ENCODE measurements at places on chromosomes 3 and 15.
A peak's percentile ranks its signal among the peaks of the same experiment; 100 is the strongest.

GRCh38 chr3:12559520-12559919 is 2.6 kb downstream of the MKRN2 start:
- DNase-seq, result no peak

DNA sequence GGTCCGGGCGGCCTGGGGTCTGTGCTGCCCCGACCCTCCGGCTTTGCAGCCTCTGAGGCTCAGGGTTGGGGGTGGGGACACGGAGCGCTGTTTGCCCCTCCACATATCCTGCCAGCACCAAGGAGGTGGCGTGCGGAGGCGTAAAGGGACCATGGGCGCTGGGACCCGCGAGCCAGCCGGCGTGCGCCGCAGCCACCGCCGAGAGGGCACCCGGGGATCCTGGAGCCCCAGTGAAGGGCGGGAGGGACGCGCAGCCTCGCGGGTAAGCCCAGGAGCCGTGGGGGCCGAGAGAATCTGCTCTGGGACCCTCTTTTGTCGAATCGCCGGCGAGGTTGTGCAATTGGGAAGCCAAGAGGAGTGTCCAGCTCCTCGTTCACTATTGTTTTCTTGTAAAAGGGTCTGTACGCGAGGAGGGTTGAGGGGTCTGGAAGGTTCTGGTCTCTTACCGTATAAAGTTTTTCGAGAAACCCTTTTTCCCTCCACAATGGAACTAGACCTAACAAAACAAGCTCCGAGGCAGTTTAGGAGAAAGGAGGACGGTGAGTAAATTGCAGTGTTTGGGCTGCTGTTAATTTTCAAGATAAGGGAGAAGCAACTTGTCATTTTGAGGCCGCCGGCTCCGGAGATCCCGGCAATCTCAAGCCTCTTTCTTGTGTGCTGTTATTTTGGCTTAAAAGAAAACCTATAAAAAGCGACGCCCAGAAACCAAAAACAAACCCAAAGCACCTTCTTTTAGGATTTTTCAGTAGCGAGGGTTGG is 29.9 kb upstream of the ST3GAL6 start:
- peak; percentile 27 for DNase-seq

GRCh38 chr3:115792206-115792955 is 169.1 kb downstream of the GAP43 start:
- peak; percentile 75 for DNase-seq

DNA sequence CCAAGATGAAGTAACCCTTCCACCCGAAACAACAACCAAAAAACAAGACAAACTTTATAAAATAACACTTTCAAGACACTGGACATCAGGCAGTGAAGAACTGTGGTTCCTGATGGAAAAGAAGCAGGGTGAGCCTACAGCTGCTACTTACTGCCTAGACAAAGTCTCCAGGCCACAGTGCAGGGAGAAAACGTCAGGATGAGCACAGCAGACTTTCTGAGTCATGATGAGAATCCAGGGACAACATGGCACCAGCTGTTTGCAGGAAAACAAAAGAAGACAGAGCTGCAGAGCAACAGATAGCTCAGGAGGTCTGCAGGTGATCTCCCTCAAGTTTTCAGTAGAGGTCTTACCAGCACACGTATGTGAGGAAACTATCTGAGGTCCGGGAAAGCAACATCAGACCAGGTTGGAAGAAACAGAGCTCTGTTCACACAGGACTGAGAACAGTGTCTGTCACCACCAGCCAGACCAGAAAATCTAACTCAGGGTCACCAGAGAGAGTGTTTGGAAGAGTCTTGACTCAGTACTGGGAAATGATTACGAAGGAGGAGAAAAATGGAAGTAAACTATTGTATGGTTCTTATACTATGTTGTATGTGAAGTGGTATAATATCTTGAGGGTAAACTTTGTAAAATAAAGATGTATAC is 108.9 kb downstream of the ANO10 start:
- no peak for DNase-seq

GRCh38 chr15:73786538-73786937 is 33.4 kb upstream of the INSYN1 start:
- no peak for DNase-seq

DNA sequence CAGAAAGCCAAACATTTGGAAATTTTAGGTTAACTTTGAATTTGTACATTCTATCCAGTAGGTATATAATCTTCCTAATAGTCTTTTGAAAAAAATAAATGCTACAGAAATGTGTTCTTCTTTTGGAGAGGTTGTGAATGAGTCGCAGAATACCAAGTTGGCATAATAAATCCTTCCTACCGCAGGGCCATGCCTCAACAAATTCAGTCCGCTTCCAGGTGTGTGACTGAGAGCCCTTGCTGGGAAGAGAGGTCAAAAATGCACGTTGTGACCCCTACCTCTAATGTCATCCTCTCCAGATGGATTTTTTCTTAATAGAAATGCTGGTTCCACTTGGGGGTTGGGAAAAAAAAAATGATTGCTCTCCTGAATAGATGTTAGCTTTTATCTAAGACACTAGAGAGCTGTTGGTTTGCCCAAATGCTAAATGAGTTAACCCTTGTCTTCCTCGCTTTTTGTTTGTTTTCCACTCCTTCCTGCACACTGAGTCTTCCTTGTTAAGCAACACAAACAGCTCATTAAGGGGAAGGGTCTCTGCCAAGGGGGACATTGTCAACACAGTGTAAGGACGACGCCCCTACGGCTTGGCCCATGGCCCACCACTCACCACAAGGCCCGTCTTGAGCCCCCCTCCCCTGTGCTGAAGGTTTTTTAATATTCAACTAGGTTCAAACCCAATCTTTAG is 33.9 kb downstream of the RLBP1 start:
- DNase-seq, result no peak

DNA sequence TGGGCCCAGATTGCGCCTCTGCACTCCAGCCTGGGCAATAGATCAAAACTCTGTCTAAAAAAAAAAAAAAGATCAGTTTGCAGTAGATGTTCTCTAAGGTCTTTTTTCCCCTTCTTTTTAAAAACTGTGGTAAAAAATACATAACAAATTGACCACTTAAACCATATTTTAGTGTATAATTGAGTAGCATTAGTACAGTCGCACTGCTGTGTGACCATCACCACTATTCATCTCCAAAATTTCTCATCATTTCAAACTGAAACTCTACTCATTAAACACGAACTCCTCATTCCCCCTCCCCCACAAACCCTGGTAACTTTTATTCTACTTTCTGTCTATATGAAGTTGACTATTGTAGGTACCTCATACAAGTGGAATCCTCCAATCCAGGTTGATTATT is 160.3 kb downstream of the PEX5L start:
- DNase-seq, result no peak

DNA sequence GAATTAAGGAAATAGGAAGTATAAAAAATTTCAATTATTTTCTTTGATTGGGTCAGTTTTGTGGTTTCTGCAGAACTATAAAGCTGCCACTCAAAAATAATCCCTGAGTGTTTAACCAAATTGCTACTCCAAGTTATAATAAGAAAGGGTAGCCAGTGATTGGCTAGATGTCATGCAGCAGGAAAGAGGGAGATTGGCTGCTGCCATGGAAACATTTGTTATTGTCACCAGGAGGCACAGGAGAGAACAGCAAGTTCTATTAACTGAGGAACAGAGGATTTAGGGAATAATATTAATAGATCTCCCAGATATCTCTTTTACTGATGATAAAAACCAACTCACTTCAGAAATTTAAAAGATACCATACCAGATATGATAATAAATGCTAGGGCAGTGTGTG is 42.6 kb downstream of the CLDN1 start:
- DNase-seq, result no peak

DNA sequence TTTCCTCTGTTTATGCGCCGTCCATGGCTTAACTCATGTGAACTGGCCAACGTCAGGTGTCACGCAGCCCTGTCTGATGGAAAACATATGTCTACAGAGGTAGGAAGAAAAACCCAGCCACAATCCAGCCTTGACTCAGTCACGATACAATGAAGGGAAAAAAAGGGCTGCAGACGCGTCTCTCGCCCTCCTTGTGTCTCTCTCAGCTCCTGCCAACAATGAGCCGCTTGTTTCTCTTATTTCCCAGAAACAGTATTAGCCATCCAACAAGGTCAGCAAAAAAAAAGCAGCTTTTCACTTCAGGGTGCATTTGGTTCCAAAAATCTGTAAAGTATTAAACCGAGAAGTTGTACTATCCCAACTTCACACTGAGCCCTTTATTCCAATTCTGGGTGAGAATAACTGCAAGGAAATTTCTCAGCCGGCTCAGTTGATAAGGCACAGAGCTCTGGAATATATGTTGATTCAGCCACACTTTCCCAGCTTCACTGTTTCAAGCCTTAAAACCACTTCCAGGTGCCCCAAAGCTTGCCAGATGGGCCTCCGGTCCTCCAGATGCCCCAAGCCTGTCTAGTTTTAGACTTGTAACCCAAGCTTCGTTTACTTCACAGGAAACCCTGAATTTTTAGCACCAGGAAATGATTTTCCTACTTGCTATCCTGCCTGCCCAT is 79.4 kb downstream of the TM4SF4 start:
- DNase-seq, result no peak

- no peak for DNase-seq
These were observed 55.1 kb upstream of the SPRED1 start for GRCh38 chr15:38197553-38197952.

DNA sequence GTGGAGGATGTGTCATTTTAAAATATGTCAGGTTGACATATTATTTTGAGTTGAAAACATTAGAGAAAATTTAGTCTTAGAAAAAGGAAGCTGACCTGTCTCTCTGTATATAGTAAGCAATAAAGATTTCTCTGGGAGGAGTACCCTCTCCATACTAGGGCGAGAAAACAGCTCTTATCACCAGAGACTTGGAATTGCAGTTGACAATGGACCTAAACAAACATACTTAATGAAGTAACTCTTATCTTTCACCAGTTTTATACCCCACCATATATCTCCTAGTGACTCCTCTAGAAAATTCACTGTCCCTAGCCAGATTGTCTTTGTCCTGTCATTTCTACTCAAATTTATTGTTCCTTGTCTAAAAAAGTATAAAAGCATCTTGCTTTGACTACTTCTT is 7.2 kb upstream of the GATM start:
- DNase-seq, result no peak

- DNase-seq, result no peak
These were observed 21.6 kb upstream of the SLC6A20 start for GRCh38 chr3:45817831-45818522.

- DNase-seq, result no peak
These were observed 65.8 kb upstream of the FLNB start for GRCh38 chr3:57942388-57942787.

- no peak for DNase-seq
These were observed 98.9 kb downstream of the LSM3 start for GRCh38 chr3:14277557-14277956.

GRCh38 chr15:43515741-43516140 is 1.7 kb upstream of the MAP1A start:
- no peak for DNase-seq

DNA sequence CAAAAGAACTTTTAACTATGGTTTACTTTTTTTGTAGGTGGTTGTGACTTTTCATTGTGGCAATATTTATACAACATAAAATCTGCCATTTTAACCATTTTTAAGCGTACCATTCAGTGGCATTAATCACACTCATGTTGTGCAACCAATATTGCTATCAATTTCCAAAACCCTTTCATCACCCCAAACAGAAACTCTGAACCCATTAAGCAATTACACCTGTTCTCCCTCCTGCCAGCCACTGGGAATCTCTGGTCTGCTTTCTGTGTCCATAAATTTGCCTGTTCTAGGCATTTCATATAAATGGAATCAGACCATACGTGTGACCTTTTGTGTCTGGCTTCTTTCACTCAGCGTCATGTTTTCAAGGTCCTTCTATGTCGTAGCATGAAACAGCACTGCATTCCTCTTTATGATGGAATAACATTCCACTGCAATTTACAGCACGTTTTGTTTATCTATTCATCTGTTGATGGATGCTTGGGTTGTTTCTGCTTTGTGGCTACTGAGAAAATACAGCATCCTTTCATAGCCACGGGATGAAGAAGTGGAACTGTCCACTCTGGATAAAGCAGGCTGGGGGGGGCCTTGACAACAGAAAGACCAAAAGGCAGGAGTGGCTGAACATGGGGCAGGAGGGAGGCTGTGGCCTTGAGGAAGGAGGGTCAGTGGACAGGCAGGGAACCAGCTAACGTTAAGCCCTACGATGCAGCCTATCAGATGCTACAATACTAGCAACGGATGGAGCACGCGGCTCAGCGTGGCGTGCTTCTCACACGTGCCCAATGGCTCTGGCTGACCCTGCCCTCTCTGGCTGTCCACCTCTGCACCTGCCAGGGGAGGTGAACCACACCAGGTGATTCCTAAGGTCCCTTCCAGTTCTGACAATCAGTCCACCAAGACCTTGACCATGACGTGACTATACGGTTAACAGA is 110.9 kb downstream of the SEC22A start:
- no peak for DNase-seq

- no peak for DNase-seq
These were observed 1.9 kb downstream of the ROBO1 start for GRCh38 chr3:79765911-79766310.

- no peak for DNase-seq
These were observed 191.9 kb upstream of the IL12A start for GRCh38 chr3:159796744-159797143.

DNA sequence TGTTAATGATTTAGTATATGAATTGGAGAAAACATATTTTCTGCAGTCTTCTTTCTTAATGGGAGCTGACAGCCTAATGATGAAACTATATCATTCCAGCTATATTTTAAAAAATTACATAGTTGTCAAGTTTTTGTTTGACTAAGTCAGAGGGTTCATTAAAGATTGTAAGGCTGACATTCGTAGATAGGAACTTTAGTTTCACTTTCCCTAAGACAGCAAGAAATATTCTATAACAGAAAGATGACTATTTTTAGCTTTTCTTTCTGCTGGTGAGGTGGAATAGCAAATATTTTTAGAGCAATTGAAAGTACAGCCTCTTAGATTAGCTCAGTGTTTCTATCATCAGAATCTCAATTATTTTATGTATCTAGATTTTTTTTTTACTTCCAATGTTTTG is 60.2 kb downstream of the PIAS1 start:
- DNase-seq, result no peak

- no peak for DNase-seq
These were observed 42.1 kb upstream of the BHLHE40 start for GRCh38 chr3:4936982-4937614.

- DNase-seq, result no peak
These were observed 984 bp upstream of the RPP25 start for GRCh38 chr15:74957476-74958035.

DNA sequence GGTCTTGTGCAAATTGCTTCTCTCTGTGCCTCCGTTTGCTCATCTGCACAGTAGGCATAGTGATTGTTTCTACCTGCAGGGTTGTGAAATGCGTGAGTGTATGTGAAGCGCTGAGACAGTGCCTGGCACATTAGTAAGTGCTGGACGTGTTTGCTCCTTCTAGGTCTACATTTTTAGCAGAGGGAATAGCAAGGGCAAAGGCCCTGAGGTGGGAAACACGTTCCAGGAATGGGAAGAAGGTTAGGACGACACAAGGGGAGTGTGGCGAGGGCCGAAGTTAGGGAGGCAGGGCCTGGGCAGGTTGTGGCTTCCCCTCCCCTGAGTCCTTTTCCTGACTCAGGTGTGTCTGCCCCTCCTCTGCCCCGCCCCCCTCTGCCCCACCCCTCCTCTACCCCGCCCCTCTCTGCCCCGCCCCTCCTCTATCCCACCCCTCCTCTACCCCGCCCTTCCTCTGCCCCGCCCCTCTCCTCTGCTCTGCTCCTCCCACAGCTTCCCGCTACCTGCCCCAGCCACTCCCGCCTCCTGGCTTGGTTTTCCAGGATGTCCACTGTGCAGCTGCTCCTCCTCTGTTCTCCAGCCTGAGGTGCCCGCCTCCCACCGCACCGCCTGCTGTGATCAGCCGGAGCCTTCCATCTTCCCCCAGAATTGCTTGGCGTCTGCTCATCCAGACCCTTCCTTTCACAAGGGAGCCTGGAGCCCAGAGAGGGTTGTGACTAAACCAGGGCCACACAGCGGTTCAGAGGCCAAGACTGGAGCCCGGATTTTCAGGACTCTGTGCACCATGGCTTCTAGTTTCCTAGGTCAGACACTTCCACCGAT is 31.1 kb upstream of the SMAD6 start:
- no peak for DNase-seq
